Natural killer cell (primary cell): ENCODE measurements at places on chromosomes 6 and 20. TPM values are rescaled to one million over a fixed set of nuclear protein-coding genes. Genes with fewer than 3 reads are reported as not detected.

RBM39 gene
- total RNA-seq = 1,555 TPM

EFCAB8 gene
- 2.9 TPM for total RNA-seq

ACTL10 gene
- total RNA-seq = 2.2 TPM

ALDH8A1 gene
- 3.0 TPM for total RNA-seq

EYS gene
- total RNA-seq = 0.55 TPM

ARID1B gene
- total RNA-seq = 201 TPM

JPH2 gene
- total RNA-seq = not detected

PRICKLE4 gene
- total RNA-seq = not detected

MYMX gene
- not detected for total RNA-seq

SLA2 gene
- 116 TPM for total RNA-seq

HAO1 gene
- not detected for total RNA-seq
